ENCODE measurements at places on chromosomes 4 and X.

GRCh38 chrX:150502979-150503897 lies 65.2 kb upstream of the MTM1 start:
- DNase-seq = no peak

GRCh38 chr4:147418226-147418625 lies 62.7 kb upstream of the EDNRA start:
- DNase-seq = no peak

GRCh38 chrX:24610516-24610915 lies 36.6 kb downstream of the PCYT1B start:
- no peak for DNase-seq

DNA sequence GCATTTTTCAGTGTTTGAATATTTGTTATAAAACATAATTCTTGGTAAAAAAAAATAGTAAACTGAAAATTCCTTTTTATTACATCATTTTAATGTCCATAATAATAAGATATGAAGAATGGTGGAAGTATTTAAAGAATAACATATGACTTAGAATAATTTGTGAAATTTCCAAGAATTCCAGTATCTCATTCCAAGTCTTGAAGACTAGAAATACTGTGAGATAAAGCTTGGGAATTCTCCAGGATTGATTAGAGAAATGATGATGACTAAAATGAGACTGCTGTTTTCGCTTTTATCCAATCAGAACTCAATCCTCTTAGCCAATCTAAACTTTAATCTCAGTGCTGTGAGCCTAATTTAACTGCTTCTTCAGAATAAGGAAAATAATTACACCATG lies 184.2 kb upstream of the HCCS start:
- no peak for DNase-seq

DNA sequence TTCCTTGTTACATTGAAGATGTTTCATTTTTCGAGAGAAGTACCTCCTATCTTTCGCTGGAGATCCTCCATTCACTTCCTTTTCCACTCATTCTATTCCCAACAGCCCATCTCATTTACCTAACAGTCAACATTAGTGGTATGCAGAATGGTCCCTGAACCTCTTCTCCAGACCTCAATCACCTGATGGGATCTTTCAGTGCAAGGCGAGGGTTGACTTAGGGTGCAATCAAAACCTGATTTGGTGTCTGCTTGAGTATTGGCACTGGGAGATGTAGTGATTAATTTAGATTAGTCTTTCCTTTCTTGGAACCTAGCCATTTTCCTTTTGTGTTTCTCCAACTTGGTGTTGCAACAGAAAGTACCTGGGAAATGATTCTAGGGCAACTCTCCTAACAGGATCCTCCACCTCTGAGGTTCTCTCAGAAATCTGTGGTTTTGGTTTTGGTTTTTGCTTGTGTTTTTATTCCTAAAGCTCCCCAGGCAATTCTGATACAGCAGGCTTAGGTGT lies 18.4 kb downstream of the DDX3X start:
- no peak for DNase-seq
